GM18507 (cell line): ENCODE measurements at places on chromosomes 4 and X.

- DNase-seq: no peak
Measured at GRCh38 chr4:81378386-81378785, 93.3 kb downstream of the RASGEF1B start.

- DNase-seq: no peak
Measured at GRCh38 chr4:23333946-23334878, 555.6 kb downstream of the PPARGC1A start.

DNA sequence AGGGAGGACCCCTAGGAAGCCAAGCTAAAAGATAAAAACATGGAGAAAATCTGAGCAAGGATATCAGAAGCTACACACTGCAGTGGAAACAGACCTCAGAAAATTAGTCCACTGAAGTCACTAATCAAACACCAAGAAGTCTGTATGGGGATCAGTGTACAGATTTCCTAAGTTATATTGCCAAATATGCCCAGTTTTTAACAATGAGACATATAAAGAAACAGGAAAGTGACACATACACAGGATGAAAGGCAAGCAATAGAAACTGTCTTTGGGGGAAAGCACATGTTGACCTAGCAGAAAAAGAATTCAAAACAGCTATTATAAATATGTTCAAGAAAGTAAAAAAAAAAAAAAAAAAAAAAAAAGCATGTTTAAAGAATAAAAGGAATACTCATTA is 153.7 kb downstream of the PPP4R3C start:
- no peak for DNase-seq

DNA sequence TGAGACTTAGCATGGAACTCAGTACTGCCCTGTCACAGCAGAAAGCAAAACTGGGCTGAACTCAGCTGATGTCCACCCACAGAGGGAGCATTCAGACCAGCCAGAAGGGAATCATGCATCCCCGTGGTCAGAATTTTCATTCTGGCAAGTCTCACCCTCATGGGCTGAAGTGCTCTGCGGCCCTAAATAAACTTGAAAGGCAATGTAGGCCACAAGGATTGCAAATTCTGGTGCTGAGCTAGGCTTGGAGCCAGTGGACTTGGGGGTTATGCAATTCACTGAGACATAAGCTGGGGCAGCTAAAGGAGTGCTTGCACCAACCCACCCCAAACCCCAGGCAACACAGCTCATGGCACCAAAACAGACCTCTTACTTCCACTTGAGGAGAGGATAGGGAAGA is 494.1 kb downstream of the GABRG1 start:
- DNase-seq: no peak

DNA sequence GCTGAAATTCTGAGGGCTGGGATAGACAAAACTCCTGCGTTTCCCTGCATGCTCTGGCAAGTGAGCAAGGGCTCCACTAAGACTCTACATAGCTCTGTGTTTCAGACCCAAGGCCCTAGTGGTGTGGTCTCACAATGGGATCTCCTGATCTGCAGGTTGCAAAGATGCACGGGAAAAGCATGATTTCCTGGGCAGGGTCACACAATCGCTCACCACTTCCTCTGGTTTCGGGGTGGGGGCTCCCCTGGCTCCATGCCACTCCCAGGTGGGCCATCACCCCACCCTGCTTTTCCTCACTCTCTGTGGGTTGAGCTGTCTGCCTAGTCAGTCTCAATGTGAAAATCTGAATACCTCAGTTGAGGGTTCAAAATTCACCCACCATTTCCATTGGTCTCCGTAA is 111.5 kb downstream of the KLF8 start:
- no peak for DNase-seq

GRCh38 chr4:153112041-153112441 is 92.2 kb upstream of the TRIM2 start:
- no peak for DNase-seq

GRCh38 chrX:11290416-11291102 is 2.7 kb upstream of the AMELX start:
- no peak for DNase-seq

DNA sequence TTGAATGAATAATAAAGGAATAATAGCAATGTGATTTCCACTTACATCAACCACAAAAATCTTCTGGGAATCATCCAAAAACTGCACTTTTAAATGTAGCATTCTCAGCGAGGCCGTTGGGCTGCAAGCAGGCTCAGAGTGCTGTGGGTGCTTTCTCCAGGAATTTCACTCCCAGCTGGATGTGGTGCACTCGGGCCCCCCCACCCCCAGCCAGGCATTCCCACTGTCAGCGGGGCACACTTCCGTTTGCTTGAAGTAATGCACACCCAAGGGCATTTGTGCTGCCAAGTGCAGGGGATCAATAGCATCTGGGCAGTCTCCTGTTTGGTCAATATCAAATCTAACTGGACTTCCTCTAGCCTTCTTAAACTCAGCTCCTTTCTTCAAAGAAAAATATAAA is at the start of gene FRMD7:
Gene FRMD7, minus strand, starts transcription at position 278 of the 400 bp plus-strand sequence. Its CDS starts 176 bp downstream, at position 102.
- no peak for DNase-seq

GRCh38 chr4:78735697-78736096 is 40.5 kb upstream of the BMP2K start:
- DNase-seq: no peak

- no peak for DNase-seq
Measured at GRCh38 chrX:111465669-111466068, 45.8 kb upstream of the SERTM2 start.

DNA sequence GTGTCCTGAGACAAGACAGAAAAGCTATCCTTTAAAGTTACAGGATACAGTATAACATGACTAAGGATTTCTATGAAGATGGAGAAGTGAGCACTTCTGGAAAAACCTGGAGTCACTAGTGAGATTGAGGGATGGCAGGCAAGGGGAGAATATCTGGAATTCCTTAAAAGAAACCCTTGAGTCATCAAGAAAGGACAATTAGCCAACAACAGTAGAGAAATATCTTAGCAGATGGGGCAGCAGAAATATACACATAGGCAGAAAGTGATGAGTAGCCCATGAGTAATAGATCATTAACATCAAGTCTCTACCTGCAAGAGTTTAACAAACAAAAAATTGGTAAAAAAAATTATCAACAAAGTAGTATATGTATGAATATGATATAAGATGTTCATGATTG is 858.8 kb upstream of the FRG1 start:
- no peak for DNase-seq

- no peak for DNase-seq
Measured at GRCh38 chr4:127219232-127219631, 413.5 kb upstream of the INTU start.

DNA sequence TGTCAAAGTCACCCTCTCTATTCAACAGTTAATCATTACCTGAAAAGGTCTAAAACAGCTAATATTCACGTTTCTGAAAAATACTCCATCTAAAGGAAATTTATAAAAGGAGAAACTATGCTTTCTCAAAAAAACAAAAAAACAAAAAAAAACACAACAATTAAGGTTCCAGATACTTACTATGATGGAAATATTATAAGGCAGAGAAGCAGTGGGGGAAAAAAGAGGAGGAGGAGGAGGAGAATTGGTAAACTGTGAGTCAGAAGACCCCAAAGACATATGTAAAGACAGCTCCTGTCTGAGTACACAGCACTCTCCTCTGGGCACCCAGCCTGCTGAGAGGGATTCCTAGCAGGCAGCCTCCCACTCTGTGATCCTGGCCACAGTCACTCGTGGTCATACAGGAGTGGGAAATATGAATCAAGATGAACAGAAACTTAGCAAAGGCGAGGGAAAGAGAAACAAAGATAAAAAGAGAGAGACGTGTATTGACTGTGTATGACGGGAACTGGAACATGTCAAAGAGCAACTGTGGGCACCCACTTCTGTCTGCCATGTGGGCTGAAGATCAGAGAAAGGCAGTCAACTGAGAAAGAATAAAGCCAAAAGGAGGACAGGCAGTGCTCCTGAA is 12.5 kb downstream of the KLHL15 start:
- no peak for DNase-seq

- DNase-seq: no peak
Measured at GRCh38 chr4:5137226-5137625, 85.9 kb downstream of the STK32B start.
